Keratinocyte (primary cell): ENCODE measurements at places on chromosomes 16 and 17. TPM values are rescaled to one million over a fixed set of nuclear protein-coding genes. Genes with fewer than 3 reads are reported as not detected.

WNT3 gene
- polyA plus RNA-seq = 1.9 to 2.8 TPM (median 2.0 TPM) in 3 replicates

PGS1 gene
- 18.4 to 21.1 TPM (median 19.6 TPM) in 3 replicates for polyA plus RNA-seq

SSTR5 gene
- not detected in 3 replicates for polyA plus RNA-seq

HSD17B1 gene
- 3.6 to 14.7 TPM (median 5.3 TPM) in 3 replicates for polyA plus RNA-seq

CLEC19A gene
- polyA plus RNA-seq = not detected in 3 replicates

LAT gene
- 1.2 to 3.0 TPM (median 1.2 TPM) in 3 replicates for polyA plus RNA-seq

RGS11 gene
- polyA plus RNA-seq = 0.05 TPM in 2 of 3 replicates, not detected in the other

DNA sequence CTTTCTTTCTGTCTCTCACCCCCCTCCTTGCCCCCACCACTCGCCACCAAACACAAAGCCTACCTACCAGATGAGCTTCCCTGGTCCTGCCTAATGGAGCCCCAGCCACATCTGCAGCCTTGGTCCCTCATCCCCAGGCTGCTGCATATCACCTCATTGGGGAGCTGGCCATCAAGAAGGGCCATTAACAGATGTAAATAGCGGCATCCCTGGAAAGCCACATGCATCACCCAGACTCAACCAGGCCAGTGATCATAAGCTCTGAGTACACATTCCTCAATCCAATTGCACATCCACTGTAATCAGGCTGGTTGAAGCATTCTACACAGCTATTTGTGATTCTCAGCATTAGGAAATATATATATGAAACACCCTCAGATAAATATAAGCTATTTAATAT lies 211.7 kb upstream of the C17orf78 start:
- no peak for DNase-seq

- no peak for DNase-seq
Measured at GRCh38 chr17:9403257-9403656, 172.4 kb downstream of the STX8 start.

DNA sequence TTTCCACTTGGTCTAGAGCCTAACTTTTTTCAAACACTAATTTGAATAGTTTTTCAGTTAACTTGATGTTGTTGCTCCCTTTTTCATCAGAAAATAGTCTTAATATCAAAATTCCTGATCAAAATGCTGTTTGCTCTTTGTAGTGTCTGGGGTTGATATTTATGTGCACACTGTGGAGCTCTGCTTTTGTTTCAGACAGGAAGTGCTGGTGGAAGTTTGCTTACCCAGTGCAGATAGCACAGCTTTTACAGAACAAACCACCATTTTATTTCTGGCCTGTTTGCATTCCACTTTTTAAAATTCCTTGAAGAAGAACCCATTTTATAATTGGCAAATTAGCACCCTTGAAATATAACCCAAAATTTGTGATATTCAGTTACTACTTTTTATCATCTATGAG lies 125.4 kb downstream of the MRTFB start:
- DNase-seq = no peak

GRCh38 chr16:4365014-4365406 lies 6.6 kb upstream of the VASN start:
- DNase-seq = no peak

- no peak for DNase-seq
Measured at GRCh38 chr17:81044764-81045589, 10.0 kb downstream of the BAIAP2 start.

DNA sequence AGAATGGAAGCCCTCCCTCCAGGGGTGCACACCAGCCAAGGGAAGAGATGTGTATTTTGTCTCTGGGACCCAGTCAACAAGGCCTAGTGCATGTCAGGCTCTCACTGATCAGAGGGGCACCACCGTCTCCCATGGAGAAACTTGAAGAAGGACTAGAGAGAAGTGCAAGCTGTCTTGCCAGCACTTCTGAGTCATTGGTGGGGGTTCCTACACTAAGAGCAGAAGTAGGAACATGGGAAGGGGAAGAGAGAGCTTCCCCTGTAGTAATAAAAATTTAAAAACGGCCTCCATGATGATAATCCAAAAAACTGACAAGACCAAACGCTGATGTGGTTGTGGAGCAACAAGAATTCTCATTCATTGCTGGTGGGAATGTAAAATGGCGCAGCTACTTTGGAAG lies 46.3 kb downstream of the DYNLRB2 start:
- no peak for DNase-seq

GRCh38 chr17:37610971-37611370 lies 1.8 kb upstream of the SYNRG start:
- DNase-seq = no peak

DNA sequence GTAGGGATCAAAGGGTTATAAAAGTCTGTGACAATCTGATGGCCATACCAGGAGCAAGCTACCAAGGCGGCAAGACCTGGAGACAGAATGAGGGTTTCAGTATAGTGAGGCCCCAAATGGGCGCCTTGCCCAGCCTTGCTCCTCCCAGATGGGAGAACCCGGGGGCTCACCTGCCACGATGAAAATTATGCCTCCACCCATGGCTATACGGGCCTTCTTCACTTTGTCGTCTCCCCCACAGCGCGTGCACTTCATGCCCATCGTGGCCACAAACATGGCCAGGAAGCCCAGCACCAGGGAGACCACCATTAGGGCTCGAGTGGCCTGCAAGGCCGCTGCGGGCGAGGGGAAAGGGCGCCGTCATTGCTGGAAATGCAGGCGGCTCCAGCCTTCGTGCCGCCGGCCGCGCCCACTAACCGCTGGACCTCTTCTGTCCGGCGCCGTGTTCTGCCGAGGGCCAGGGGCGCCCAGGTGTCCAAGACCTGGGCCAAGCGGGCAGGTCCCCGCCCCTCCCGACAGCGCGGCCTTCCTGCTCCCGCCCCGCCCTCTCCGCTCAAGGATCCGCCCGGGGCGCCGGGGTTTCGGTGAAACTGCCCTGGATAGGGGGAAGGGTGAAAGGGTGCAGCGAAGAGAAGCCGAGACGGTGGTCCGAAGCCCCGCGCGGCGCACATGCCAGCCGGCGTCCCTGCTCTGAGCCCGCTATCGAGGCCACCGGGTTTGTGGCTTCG lies 1.5 kb downstream of the CLDN7 start:
- no peak for DNase-seq
